ENCODE measurements at places on chromosomes 12 and 14. TPM values are rescaled to one million over a fixed set of nuclear protein-coding genes. Genes with fewer than 3 reads are reported as not detected.

GRCh38 chr14:53517270-53517960 lies 364.3 kb upstream of the DDHD1 start:
- DNase-seq: no peak

DNA sequence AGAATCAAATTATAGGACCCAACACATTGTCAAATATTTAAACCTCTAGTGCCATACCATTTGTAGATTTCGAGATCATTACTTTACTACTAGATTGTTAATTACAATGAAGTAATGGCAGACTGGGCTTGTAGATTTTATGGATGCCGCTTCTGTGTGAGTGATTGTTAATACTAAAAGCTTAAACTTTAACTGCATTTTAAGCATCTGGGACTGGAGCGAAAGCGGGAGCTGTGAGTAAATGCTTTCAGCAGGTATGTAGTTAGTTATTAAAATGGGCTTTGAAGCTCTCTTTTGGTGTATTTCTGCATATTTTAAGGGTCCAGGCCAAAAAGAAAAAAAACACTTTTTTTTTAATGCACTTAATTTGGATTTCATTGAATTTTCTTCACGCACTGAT lies 519.3 kb downstream of the MED13L start:
- DNase-seq: no peak

DNA sequence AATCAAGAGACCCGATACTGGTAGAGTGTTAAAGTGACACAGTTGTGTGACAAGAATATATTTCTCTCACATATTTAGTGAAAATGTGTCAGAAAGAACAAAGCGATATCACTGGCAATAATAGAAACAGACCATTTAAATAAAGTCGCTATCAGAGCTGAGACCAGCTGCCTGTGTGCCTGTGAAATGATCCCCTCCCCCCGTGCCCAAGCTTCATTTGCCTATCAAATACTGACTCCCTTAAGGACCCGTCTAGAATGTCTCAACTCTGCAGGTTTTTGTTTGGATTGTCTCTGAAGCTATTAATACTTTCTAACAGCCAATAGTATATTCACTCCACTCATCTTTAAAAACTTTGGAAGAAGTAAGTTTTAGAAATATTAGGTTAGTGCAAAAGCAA lies 98.9 kb downstream of the EGLN3 start:
- DNase-seq: no peak

- no peak for DNase-seq
Observed at GRCh38 chr12:88113871-88114270, 28.0 kb downstream of the CEP290 start.

DNA sequence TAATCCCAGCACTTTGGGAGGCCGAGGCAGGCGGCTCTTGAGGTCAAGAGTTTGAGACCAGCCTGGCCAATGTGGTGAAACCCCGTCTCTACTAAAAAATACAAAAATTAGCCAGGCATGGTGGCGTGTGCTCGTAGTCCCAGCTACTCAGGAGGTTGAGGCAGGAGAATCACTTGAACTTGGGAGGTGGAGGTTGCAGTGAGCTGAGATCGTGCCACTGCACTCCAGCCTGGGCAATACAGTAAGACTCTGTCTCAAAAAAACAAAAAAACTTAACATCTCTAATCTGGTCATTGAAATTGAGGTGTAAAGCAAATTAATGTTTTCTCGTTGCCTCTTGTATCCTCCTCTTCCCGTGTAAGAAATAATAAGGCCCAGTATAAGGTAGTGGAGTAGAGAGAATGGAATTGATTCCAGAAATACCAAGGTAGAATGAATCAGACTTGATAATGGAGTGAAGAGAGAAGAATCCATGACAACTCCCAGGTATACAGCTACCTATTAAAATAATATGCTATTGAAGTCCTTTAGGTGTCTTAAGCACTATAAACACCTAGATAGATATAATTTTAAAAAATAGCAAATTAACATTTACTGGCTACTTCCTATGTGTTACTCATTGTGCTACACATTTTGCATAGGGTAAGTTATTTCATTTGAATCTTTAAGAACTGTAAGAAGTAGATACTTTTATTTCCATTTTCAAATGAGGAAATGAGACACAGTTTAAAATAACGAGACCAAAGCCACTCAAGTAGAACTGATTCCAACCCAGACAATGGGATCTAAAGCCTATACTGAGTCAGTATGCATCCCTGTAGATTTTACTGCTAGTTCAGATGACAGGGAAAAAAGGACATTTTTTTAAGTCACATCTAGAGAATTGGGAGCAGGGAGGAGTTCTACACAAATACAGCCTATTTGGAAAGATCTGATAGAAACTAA lies 23.2 kb downstream of the RAP1B start:
- no peak for DNase-seq

Gene P2RX7
- 12.8 TPM for total RNA-seq

Gene OTX2
- total RNA-seq: not detected

Gene SNX6
- 67.9 TPM for total RNA-seq

Gene CDCA3
- total RNA-seq: 0.42 TPM
